NCI-H187 treated with DMSO at 0.1 percent for 48 hours (cell line): ENCODE measurements at places on chromosomes 5 and 9.

DNA sequence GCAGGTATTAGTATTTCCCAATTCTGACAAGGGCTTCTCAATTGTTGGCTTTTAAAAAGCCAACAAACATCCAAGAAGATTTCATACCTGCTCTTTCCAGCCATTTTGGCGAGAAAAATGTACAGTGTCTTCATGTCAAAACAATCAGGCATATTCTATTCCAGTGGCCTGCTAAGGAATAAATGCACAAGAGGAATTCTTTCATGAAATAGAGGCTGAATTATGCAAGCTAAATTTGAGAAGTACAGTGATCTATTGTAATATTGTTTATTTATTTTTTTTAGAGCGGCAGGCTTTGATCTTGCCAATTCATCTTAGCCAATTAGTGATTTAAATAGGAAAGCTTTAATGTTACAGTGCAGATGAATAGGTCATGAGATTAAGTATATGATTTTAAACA, 49.3 kb downstream of the NLN start:
- no peak for DNase-seq

DNA sequence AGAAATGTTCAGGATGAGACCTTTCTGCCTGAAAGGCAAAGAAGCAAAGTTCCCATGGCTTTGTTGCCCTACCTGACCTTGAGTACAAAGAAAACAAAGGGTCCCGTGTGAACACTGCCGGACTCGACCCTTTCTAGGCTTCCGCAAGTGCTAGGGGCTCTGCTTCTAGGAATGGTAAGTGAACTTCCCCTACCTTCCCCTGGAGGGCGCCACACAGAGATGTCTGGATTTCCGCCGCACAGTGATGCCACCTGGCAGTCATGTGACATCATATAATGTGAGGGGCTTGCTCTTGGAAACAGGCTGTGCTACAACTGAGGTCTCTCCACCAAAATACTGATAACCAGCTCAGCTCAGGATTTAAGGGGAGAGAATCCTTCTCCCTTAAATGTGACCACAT, 56.6 kb downstream of the HSD17B3 start:
- no peak for DNase-seq

DNA sequence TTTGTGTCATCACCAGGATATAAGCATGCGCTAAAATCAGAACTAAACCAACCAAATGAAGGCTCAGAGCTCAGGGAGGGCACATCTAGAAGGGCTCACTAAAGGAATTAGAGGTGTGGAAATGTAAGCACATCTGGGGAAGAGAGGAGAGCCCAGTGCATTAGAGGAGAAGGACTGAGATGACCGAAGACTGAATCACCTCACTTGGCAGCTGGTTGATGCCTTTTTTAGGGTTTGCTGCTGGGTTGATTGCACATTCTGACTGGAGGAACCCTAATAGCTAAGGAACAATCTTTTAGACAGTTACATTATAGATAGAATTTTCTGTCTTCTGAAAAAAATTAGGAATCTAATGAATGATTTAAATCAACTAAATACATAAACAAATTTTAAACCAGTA, 8.2 kb upstream of the IFNA21 start:
- no peak for DNase-seq

GRCh38 chr5:96022971-96023370, 61.3 kb upstream of the ELL2 start:
- no peak for DNase-seq

DNA sequence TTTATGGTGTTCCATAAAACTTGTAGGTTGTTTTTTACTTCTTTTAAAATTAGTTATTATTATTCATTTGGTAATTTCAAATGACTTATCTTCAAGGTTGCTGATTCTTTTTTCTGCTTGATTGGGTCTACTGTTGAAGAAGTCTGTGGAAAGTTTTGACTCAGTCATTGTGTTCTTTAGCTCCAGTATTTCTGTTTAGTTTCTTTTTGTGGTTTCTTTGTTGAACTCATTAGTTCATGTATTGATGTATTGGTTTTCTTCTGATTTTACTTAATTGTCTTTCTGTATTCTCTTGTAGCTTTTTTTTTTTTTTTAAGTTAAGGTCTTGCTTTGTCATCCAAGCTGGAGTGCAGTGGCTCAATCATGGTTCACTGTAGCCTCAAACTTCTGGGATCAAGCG, 345.4 kb upstream of the MEF2C start:
- no peak for DNase-seq

GRCh38 chr9:135567311-135567710, 5.8 kb downstream of the PAEP start:
- DNase-seq, result no peak

DNA sequence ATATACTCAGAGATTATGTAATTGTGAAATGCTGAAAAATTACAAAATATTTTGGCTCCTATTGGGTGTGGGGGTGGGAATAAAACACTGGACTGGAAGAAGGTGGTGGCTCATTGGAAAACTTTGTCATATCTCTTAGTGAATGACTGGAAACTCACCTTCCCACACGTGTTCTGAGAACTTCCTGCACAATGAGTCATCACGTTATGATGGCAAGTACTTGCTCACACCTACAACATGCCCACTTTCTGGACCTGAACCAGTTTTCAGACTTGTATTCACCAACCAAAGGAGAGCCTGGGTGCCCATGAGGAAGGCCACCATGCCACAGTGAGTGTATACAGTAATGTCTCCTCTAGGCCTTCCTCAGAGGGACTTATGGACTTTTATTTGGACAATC, 294.8 kb downstream of the ASTN2 start:
- no peak for DNase-seq

DNA sequence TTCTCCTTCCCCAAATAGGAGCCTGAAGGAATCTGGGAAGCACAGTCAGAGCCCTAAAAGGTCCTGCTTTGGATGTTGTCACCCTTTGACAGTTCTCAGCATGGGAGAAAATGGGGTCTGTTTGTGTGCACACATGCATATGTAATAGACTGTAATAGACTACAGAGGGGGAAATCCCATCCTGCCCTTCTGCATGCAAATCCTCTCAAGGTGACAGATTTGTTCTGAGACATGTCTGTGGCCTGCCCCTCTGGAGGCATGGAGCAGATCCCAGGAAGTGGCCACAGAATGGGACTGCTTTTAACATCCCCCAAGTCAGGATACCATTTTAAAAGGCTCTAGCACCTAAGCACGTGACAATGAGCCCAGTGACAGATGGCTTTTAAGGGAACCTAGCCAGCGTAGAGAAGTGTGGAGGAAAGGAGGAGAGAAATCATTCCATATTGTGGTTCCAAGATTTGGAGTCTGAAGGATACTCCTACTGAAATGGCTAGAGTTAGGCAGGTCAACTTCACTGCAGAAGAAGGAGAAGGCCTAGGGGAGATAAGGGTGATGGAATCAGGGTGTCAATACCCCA, 483.5 kb downstream of the SPOCK1 start:
- no peak for DNase-seq

DNA sequence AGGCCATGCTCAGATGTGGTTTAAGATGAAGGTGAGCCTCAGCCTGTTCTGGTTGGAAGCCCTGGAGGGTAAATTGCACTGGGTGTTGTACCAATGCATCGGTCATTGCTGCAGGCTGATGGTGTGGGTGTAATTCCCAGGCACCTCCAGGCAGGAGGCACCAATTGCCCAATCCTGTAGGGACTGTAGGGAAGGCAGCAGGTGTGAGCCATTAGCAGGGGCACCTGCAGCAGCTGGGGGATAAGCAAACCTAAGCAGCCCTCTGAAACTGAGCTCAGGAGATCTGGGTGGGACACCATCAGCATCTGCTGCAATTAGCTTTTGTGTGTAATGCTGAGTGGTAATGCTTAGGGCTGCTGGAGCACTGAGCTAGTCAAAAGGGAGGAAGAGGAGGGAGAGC, 190.1 kb upstream of the TBC1D2 start:
- DNase-seq, result no peak

- DNase-seq, result no peak
These were observed 58.1 kb upstream of the DHFR start for GRCh38 chr5:80712919-80713318.

DNA sequence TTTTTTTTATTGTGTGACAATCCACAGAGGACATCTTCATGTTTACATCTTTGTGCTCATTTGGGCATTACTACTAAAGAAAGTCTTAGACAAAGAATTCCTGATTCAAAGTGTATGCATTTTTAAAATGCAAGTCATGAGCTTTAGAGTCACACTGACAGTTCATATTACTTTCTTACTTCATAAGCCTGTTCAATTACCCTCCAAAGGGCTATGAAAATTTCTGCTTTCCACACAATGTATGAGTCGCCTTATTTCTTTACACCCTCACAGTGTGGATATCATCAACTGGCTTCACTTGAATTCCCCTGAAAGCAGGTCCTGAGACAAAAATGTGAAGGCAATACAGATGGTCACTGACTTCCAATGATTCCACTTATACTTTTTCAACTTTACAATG, 280.4 kb upstream of the PTGER4 start:
- DNase-seq, result no peak

DNA sequence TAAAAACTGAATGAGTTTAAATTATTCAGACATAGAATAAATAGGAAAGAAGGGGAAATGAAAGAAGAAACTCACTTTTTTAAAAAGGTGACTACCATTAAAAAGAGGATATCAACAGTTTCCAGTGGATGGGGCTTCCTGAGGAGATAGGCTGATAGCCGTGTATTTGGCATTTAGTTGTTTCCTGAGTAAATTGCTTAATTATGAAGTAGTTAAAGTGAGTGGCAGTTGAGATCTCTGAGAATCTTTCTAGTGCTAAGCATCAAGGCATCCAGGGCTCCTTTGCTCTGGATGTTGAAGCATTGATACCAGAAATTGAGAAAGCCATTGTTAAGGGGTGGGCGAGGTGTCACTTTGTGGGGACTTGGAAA, 2.7 kb downstream of the TNFAIP8 start:
- DNase-seq, result no peak

DNA sequence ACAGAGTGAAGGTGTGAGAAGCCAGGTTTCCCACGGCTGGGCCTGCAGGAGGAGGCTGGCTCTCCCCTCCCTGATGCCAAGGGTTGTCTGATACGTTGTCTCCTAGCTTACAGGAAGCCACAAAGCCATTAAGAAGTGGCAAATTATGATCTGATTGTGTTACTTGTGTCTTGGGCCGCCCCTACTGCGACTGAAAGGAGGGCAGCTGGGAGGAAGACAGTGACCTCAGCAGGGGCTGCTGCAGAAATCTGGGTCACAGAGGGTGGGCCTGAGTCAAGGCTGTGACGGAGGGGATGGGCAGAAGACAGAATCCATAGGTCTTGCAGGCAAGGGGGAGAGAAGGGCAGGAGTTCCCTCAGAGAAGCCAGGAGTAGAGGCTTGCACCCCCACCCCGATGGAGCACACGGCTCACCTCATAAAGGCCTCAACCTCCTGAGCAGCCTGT, 145.0 kb downstream of the FSTL4 start:
- DNase-seq, result no peak

DNA sequence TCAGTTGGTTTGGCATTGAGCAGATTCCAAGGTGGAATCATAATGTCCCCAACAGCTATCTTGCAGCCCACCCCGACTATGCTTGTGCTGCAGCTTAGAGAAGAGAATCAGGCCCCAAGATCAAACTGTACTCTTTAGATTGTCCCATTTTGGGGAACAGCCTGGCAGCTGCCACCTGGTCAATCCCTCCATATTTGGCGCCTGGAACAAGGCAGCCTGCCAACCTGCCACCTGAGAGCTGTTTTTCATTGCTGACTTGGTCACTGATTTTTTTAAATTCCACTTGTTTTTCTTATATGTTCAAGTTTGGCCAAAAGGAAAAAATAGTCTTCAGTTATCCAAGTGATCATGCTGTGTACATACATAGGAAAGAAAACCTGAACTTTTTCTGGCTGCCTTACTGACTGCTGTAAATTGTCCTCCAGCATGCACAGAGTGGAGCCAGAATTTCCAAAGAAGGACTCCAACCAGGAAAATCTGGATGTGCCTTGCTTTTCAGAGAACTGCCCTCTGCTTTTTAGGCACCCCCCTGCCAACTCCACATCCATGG, 504.2 kb downstream of the ENC1 start:
- DNase-seq, result no peak

DNA sequence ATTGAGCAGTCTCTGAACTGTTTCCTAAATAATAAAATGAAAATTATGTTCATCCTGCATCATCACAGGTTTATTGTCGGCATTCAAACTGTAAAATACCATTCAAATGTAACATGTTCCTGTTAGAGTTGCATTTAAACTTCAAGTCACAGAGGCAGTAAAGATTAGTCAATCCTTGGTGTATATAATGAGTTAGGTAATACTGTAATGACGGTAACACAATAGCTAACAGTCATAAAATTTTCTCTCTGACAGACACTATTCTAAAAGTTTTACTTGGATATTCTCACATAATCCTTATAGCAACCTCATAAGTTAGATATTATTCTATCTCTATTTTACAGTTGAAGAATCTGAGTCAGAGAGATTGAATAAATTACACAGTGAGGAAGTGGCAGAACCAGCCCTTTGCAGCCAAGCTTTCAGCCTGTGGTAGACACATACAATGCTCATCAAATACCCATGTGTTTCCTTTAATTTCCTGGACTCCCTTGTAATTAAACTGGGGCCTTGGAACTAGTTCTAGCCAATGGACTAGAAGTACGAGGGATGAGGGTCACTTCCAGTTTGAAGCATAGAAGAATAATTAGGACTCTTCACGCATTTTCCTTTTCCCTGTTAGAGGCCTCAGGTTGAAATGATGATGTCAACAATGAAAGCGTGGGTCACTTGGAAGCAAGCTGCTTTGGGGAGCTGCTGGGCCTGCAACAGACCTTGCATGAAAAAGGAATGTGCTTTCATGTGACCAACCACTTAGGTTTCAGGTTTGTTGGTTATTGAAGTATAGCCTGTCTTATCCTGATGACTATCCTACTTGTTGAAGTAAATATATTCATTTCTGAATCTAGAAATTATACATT, 12.3 kb upstream of the CAST start:
- DNase-seq, result no peak

DNA sequence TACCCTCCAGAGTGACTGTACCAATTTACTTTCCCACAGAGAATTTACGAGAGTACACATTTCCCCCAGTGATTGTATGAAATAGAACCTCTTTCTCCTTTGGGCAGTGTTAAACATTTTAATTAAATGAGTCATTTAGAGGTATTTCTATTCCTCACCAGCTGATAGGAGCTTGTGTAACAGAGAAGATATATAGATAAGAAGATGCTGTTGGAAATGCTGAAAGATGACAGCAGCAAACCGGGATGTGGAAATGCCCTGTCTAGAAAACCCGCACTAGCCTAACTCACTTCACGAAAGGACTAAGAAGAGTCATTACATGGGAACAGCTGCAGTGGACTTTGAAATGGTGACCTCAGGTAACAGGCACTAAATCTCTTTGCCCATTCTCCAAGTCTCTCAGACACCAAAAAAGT, 68.3 kb downstream of the LPAR1 start:
- DNase-seq, result no peak

GRCh38 chr5:41510176-41510831, at the start of gene PLCXD3:
TSS of gene PLCXD3 (minus strand) at chr5:41510601. CDS start at chr5:41510526, 75 bp downstream.
- no peak for DNase-seq

DNA sequence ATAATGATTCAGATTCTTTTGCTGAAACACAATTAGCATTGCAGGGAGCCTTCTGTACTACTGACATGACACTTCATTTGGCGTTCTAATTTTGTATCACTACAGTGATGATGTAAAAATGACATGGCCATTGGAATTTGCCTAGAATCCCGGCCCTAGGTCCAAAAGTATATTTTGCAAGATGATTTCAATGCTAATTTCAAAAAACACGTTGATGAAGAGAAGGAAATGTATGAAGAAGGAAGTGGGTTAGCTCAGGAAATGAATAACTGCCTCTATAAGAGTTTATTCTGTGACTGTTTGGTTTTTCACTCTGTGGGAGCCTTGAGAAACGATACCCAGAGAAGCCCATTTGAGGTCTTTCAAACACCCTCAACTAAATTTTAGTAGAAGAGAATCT, 59.3 kb downstream of the OSTF1 start:
- no peak for DNase-seq

- DNase-seq, result no peak
These were observed 449.1 kb downstream of the PSAT1 start for GRCh38 chr9:78746010-78746409.

- DNase-seq, result peak; percentile 9
These were observed at the start of gene NRARP for GRCh38 chr9:137302118-137302448. TSS of gene NRARP (minus strand) at chr9:137302271. CDS start at chr9:137301928, 343 bp downstream.
